ENCODE measurements at places on chromosomes 3 and 15.

GRCh38 chr15:67945951-67946700 is 106.3 kb upstream of the RNU6-1 start:
- peaks cover under 1% of the 10 kb centered on the region for H3K27me3 ChIP-seq
- H3K36me3 ChIP-seq: peaks cover 5% of the 10 kb centered on the region
- peak overlapping the region; percentile 86 for H3K27ac ChIP-seq
- no peak for DNase-seq
- H3K4me3 ChIP-seq: peak overlapping the region; percentile 62

DNA sequence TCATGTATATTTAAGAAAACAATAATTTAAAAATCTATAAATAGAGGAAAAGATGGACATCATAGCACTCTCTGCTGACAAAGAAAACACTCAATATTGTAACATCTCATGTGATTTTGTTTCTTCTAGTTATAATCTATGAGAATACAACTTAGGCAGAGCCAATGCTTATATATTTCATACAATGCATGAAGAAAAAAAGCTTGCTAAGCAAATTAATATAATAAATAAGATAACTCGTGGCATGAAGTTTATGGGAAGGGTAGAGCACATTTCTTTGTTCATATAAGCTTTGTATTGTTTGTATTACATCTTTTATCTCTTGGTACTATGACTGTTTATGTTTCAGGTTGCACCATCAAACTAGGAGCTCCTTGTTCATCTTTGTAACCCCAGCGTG is 7.6 kb upstream of the ANXA2 start:
- no peak overlapping the region for H3K4me3 ChIP-seq
- peaks cover 24% of the 10 kb centered on the region for H3K4me1 ChIP-seq
- no peak for DNase-seq
- no peak overlapping the region for H3K27ac ChIP-seq
- H3K27me3 ChIP-seq: peaks cover 8% of the 10 kb centered on the region

GRCh38 chr15:74812533-74812932 is at the start of gene LMAN1L:
Gene LMAN1L (plus strand): TSS chr15:74812835. CDS start chr15:74812855, 20 bp downstream.
- DNase-seq: no peak
- no peaks in the 10 kb centered on the region for H3K36me3 ChIP-seq
- peaks cover 6% of the 10 kb centered on the region for H3K4me1 ChIP-seq
- H3K4me3 ChIP-seq: no peak within 1 kb of the TSS

- H3K36me3 ChIP-seq: peaks cover 75% of the 10 kb centered on the region
- no peak for DNase-seq
- peak overlapping the region; percentile 100 for H3K27ac ChIP-seq
- H3K4me3 ChIP-seq: peak overlapping the region; percentile 100
- peaks cover 46% of the 10 kb centered on the region for H3K4me1 ChIP-seq
Measured at GRCh38 chr3:185934767-185935464, 2.9 kb downstream of the TRA2B start.

Data from activated CD8-positive, alpha-beta memory T cell treated with anti-CD3 and anti-CD28 coated beads, Interleukin-2, amount 10 ng/mL, durations not matched to agents 7 days and 5 days (primary cell).